ENCODE measurements at places on chromosomes 6 and 20.

DNA sequence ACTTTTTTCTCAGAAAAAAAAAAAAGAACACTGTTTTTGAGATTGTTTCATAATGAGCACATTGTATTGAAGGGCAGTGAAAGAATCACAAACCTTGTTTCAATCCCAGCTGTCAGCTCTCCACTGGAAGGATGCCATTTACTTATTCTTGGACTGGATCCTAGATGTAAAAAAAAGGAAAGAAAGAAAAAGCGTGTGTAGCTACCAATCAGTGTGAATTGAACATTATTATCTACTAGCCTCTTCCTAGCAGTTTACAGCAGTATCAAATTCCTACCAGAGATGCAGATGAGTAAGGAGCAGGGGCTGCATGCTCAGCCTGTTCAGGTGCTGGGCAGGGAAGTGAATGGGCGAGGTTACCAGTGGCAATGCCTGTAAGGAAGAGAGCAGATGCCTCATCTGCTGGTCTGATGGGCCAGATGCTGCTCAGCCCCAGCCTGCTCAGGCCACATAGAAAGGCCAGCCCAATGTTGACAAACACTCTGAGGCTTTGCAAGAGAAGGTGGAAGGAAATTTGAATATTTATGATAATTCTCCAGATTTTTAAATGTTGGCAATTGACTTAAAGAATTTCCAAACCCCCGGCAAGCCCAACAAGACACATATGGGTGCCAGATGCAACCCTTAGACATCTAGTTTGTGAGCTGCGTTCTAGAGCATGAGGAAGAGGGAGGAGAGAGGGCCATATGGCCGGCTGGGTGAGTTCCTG, 189.5 kb downstream of the IBTK start:
- peak; percentile 69 for DNase-seq

- DNase-seq, result no peak
Observed at GRCh38 chr20:22382742-22383141, 201.6 kb downstream of the FOXA2 start.

DNA sequence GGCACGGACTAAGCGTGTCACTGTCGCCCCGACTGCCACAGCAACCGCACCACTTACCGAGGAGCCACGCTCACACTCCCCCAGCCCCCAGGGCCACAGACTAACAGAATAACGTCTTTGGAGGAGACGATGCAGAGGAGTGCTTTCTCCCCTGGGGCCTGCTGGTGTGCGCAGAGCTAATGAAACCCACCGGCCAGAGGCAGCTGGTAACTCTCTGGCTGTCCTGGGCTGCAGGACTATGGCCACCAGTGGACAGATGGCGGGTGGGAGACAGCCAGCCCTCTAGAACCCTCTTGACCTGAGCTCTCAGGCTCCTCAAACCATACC, 228.0 kb downstream of the DLL1 start:
- no peak for DNase-seq

GRCh38 chr20:4838526-4838925, 116.8 kb downstream of the PRND start:
- DNase-seq, result no peak

DNA sequence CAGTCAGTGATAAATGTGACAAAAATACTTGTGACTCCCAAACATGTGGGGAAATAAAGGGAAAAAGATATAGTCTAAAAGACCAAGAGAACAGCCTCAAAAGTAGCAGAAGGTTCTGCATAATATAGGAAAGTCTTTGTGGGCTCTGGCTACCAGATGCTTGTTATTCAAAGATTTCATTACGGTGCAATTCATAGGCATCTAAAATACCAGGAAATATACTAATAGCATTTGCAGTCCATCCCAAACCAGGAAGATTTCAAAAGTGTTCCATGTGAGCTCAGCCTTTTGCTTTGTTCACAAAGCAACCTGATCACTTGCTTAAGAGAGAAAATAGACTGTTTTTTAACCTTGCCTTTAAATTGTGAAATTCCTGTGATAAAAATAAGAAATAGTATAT, 506.7 kb upstream of the MARCKS start:
- no peak for DNase-seq

GRCh38 chr6:142946181-142946923, 1.4 kb upstream of the HIVEP2 start:
- DNase-seq, result peak; percentile 95

GRCh38 chr6:154359161-154359574, 2.6 kb upstream of the IPCEF1 start:
- peak; percentile 54 for DNase-seq

GRCh38 chr20:56975838-56976237, 290.6 kb downstream of the BMP7 start:
- DNase-seq, result no peak

DNA sequence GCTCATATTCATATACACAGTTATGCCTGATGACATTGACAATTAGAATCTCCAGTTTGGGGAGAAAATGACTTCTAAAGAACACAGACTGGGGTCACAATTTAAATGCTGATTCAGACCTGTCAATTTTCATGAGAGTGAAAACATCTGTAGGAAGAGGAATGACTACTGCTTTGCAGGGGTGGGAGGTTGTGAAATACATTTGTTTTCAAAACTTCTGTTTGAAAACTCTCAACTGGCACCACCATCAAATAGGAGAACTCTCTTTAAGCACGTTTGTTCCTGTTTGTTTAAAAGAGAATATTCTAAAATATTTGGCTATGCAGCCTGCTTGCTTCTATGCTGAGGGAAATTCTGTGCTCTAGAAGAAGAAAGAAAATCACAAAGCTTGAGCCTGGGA, 50.8 kb upstream of the ADGRF5 start:
- no peak for DNase-seq

DNA sequence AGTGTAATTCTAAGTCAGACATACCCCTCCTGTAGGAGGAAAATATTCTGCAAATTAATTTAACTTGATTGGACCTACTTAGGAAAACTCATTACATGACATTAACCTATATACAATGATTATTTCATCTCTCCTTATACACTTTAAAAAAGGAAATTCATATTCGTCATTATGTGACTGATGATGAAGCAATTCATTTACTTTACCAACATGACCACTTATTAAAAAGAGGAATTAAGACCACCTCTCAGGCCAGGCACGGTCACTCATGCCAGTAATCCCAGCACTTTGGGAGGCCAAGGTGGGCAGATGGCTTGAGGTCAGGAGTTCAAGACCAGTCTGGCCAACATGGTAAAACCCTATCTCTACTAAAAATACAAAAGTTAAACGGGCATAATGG, 11.6 kb downstream of the AKIRIN2 start:
- DNase-seq, result no peak

DNA sequence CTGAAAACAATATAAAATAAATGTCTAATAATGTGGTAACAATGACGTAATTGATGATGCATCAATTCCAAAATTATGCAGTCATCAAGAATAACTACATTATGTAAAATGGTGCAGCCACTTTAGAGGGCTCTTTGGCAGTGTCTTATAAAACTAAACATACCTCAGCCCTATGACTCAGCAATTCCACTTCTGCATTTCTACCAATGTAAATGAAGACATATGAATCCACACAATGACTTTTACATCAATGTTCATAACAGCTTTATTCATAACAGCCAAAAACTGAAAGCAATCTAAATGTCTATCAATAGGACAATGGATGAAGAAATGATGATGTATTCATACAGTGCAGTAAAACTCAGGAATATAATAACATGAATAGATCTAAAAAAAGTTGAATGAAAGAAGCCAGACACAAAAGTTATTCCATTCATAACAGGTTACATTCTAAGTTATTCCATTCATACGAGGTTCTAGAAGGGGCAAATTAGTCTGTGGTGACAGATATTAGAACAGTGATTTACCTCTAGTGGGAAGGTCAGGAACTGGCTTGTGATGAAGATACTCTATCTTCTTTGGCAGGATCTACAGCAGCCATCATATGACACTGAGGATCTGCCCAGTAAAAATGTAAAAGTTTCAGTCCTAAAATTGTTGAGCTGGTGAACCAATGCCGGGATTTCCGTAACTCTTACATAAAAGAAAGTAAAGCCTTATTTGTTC, 396.1 kb downstream of the PLCB1 start:
- no peak for DNase-seq
